ENCODE measurements at places on chromosomes 5 and 9. TPM values are rescaled to one million over a fixed set of nuclear protein-coding genes. Genes with fewer than 3 reads are reported as not detected.

Gene TAF11L5
- not detected for polyA plus RNA-seq

Gene PCDH1
- polyA plus RNA-seq: 29.1 TPM

Gene GGTA1
- 3.5 TPM for polyA plus RNA-seq

Gene ABCA1
- 7.2 TPM for polyA plus RNA-seq

Gene PROB1
- 1.7 TPM for polyA plus RNA-seq

Gene CDH18
- 0.84 TPM for polyA plus RNA-seq

Gene ALDH1A1
- 272 TPM for polyA plus RNA-seq

Gene FOXD4
- 0.60 TPM for polyA plus RNA-seq

Gene CEL
- polyA plus RNA-seq: 5.4 TPM

Gene FOXD1
- polyA plus RNA-seq: 11.4 TPM

Gene WDR38
- polyA plus RNA-seq: 0.31 TPM

Gene TLX3
- polyA plus RNA-seq: not detected

Gene WWC1
- polyA plus RNA-seq: 81.7 TPM

Gene PRR7
- polyA plus RNA-seq: 1.1 TPM

Gene MORN5
- polyA plus RNA-seq: 2.6 TPM

GRCh38 chr9:97041898-97042297, 3.0 kb upstream of the CTSV start:
- DNase-seq: no peak

DNA sequence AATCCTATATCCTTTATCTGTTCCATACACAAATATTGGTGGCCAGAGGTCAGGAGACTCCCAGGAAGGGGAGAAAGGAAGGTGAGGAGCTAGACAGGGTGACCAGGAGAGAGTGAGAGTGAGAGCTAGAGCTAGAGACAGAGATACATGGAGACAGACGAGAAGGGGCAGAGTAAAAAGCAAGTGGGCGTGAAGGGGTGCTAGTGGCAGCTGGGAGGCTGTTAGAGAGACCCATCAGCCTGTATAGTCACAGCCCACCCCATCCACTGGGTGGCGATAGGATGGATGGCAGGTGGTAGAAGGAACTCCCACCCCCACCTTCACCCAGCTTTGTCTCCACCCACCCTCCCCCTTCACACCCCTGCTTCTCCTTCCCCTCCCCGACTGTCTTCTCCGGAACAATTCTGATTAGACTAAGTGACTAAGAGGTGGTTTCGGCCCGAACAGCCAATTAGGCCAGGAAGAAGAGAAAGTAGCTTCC, 32.8 kb downstream of the PCDH1 start:
- DNase-seq: no peak

DNA sequence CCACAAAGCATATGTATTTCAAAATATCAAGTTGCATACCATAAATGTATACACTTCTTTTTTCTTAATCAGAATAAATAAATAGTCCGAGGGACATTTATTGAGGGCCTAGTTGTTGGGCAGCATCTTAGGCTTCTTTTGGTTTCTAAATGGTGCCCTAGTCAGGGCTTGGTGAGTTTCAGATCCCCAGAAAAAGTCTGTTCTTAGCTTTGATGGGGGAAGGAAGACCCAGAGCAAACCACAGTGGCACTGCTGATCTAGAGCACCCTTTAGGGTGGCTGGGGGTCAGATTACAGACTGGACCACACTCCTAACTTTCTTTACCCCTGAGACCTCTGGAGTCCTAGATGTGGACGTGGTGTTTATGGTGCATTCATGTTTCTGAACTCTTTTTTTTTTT, 97.8 kb downstream of the C9orf152 start:
- no peak for DNase-seq

GRCh38 chr9:79639354-79639753, 67.6 kb downstream of the TLE4 start:
- DNase-seq: no peak

DNA sequence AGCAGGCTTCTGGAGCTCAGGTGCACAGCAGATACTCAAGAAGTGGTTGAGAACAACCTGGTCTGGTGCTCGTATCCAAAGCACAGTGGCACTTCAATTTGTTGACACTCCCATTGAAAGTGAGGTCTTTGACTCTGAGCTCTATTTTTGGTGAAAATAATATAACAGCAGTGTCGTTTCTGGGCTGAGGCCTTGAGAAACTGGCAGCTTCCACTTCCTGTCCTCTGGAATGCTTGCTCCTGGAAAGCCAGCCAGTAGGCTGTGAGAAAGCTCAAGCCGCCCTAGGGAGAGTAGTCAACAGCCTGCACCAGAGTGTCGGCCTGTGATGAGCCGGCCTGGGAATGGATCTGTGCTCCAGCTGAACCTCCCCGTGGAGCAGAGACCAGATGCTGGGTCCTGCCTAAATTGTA, 6.8 kb upstream of the SUSD3 start:
- no peak for DNase-seq

GRCh38 chr5:157198277-157198986, 17.8 kb downstream of the ITK start:
- no peak for DNase-seq

GRCh38 chr9:121393318-121393717, 23.3 kb upstream of the STOM start:
- no peak for DNase-seq

GRCh38 chr5:103228061-103228460, 30.5 kb upstream of the MACIR start:
- DNase-seq: no peak

DNA sequence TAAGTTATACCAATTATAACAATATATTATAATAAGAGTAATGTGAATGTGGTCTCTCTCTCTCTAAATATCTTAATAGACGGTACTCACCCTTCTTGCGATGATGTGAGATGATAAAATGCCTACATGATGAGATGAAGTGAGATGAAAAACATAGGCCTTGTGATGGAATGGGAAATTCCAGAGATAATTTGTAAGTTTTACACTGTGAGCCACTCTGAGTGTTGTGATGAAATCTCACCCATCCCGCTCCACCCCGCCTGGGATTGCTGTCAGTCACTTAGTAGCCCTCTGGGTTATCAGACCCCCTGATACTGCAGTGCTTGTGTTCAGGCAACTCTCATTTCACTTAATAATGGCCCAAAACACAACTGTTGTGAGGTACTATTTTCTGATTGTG, 10.5 kb downstream of the SUSD3 start:
- DNase-seq: no peak

DNA sequence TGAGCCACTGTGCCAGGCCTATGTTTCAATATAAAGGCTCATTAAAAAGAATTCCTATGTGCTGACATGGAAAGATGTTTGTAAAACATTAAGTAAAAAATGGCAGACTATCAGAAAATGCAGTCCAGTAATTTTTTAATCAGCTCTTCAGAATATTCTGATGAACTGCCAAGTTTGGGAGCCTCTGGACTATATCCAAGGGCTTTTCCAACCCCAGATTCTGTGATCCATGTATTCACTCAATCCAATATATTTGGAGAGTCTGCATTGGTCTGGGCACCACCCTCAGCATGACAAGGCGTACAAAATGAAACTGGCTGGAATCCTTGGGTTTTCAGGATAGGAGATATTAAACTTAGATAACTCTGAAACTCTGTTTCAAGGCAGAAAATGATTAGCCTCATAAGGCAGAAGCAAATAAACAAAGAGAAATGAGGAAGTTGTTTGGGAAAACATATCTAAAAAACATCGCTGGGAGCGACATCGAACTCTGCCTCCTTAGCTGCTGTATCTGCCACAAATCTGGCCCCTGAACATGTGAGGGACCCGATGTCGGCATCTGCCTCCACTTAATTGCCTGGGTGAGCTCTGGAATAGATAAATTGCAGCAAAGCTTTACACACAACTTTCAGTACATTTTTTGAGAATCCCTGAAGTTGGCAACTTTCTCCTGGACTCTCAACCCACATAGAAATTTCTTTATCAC, 14.4 kb downstream of the PDE6A start:
- DNase-seq: no peak

DNA sequence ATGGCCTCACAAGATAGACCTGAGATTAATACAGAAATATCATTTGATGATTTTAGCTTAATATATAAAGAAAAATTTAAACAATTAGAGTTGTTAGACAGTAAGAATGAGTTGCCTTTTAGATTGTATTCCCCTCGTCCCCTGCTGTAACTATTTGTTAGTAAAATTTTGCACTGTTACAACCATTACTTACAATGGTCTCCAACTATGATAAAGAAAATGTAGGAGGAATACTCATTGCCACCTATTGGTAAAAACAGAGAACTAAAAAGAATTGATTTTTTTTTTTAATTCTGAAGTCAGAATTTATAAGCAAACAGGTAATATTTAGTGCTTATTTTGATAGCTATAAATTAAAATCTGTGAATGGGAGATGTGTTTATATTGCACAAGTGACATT, 937.6 kb downstream of the TLE4 start:
- no peak for DNase-seq

GRCh38 chr5:138445547-138446271, 6.9 kb downstream of the REEP2 start:
- DNase-seq: no peak

GRCh38 chr5:171858303-171858702, 72.7 kb downstream of the SMIM23 start:
- DNase-seq: no peak

- no peak for DNase-seq
These were observed 97.5 kb upstream of the FCN2 start for GRCh38 chr9:134782921-134783698.

- no peak for DNase-seq
These were observed 171.1 kb upstream of the FSTL4 start for GRCh38 chr5:133783481-133783880.

GRCh38 chr5:181114844-181115778, 15.9 kb downstream of the OR2V1 start:
- DNase-seq: peak; percentile 40

GRCh38 chr5:135243556-135244285, 155.3 kb downstream of the MACROH2A1 start:
- no peak for DNase-seq

- DNase-seq: no peak
These were observed 124.9 kb upstream of the PTGER4 start for GRCh38 chr5:40554813-40555212.

DNA sequence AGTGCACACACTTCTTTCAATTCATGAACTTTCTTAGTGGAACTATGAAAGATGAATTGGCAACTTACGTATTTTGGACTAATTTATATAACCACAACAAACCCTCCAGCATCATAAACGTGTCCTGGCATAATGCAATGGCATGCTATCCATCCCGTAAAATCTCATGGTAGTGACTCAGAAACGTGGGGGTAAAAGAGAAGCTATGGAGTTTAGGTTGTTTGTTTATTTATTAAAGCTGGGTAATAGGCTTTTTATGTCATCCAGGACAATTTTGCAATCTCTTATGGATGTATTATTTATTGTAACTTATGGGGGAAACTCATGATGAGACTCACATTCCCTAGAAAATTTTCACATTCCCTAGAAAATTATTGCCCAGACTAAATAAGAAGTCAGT, 106.3 kb downstream of the GDA start:
- DNase-seq: no peak

- DNase-seq: no peak
These were observed 10.9 kb downstream of the CXXC5 start for GRCh38 chr5:139658928-139659667.

- no peak for DNase-seq
These were observed 3.2 kb downstream of the PIP5KL1 start for GRCh38 chr9:127927201-127927987.

DNA sequence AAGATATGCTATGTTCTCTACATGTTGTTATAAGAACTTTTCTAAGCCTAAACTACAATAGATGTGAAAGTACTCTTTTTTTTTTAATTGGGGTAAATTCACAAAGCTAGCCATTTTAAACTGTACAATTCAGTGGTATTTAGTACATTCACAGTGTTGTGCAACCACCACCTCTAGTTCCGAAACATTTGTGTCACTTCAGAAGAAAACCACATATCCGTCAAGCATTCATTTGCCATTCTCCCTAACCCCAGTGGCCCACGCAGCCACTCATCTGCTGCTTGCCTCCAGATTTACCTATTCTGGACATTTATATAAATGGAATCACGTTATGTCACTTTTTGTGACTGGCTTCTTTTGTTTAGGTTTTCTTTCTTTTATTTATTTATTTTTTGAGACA, 43.1 kb downstream of the SPTAN1 start:
- no peak for DNase-seq

DNA sequence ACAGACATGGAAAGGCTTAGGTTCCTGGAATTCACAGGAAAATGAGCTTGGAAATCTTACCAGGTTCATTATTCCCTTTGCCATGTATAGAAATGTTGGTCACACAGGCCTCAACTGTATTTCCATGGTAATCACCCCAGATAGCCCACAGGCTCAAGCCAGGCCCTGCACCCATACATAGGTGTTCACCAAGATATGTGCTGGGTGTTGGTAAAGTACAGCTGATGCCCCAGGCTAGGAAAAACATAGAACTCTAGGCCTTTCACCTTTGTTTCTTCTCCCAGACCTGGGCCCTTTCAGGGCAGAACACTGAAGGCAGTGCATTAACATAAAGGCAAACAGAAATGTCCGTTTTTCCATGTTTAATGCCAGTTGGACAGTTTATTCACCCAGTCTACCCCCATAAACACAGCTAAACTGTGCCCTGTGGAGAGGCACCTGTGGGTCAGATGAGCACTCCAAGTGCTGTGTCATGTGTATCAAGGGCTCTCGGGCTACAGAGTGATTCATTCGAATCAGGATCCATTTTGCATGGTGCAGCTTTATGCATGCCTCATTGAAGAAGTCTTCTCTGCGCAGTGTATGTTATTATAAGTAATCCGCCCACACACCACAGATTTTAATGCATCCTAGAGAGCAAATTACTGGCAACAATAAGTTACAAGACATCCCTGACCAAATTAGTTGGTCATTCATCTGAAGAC, 93.4 kb upstream of the SLC30A5 start:
- DNase-seq: no peak

DNA sequence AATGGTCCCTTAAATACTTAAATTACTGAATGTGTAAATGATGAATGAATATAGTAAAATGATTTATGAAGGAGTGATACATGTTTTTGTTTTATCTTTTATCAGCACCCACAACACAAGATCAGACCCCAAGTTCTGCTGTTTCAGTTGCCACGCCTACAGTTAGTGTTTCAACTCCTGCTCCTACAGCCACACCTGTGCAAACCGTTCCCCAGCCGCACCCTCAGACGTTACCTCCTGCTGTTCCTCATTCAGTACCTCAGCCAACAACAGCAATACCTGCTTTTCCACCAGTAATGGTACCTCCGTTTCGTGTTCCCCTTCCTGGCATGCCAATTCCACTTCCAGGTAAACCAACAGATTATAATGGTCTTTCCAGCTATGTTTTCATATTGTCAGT, 16.3 kb downstream of the TCERG1 start:
- DNase-seq: no peak

- DNase-seq: no peak
These were observed 62.3 kb downstream of the ST8SIA4 start for GRCh38 chr5:100840789-100841188.

DNA sequence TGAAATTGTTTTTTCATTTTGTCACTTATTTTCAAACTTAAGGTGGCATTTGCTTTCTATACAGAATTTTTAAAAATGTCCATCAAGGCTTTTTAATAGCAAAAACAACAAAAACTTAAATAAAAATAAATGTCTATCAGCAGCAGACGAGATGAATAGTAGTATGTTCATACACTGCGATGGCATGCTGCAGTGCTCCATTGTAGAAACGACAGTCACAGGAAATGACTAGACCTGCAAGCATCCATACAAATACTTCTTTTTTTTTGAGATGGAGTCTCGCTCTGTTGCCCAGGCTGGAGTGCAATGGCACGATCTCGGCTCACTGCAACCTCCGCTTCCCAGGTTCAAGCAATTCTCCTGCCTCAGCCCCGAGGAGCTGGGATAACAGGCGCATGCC, 41.4 kb downstream of the COL23A1 start:
- DNase-seq: no peak

GRCh38 chr9:90044710-90045151, 439.9 kb downstream of the GADD45G start:
- DNase-seq: no peak
